ENCODE measurements at places on chromosomes 5 and 9. TPM values are rescaled to one million over a fixed set of nuclear protein-coding genes. Genes with fewer than 3 reads are reported as not detected.

GARIN3 gene
- total RNA-seq: not detected

SH2D3C gene
- 42.8 TPM for total RNA-seq

CDHR2 gene
- total RNA-seq: 4.8 TPM

SH3RF2 gene
- total RNA-seq: not detected

PIP5K1B gene
- 1.2 TPM for total RNA-seq

PCDHGC4 gene
- not detected for total RNA-seq

APBA1 gene
- 0.49 TPM for total RNA-seq

PRPF4 gene
- total RNA-seq: 16.6 TPM

VLDLR gene
- 0.16 TPM for total RNA-seq

GFPT2 gene
- total RNA-seq: 0.52 TPM

BARX1 gene
- total RNA-seq: not detected

ACOT12 gene
- total RNA-seq: not detected

CPLANE1 gene
- 10.0 TPM for total RNA-seq

DNA sequence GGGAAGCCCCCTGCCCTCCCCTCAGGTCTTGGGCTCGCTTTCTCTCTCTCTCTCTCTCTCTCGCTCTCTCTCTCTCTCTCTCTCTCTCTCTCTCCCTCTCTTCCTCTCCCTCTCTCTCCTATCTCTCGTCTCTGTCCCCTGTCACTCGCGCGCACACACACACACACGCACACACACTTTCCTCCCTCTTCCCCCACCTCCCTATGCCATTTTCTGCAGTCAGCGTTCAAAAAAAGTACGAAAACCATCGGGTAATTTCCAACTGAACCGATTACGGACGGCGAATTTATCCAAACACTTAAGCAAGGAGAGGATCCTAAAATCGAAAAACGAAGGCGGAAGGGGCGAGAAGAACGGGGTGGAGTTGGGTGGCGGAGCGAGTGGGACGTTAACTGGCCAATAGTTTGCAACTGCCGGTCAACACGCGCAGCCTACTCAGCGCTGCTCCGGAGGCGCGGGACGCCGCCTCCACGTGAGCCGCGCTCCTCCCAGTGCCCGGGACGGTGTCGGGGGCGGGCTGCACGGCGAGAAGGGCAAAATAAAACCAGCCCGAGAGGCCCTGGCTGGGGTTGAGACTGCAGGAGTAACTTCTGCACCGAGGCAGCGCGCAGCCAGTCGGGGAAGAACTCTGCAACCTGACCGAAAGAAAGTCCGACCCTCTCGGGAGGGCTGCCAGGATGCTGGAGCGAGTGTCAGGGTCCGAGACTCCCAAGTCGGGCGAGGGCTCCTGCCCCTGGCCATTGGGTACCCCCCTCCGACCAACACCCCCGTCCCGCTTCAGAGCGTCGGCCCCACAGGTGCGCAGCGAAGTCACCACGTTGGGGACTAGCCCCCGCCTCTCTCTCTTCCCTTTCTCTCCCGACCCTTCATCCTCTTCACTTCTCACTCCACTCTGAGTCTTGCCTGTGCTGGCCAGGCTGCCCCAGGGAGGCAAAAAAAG is 24.9 kb upstream of the ELAVL2 start:
- H3K27me3 ChIP-seq: peaks cover 35% of the 10 kb centered on the region
- DNase-seq: no peak
- peaks cover 7% of the 10 kb centered on the region for H3K36me3 ChIP-seq
- no peaks in the 10 kb centered on the region for H3K4me1 ChIP-seq
- no peak overlapping the region for H3K27ac ChIP-seq
- no peak overlapping the region for H3K4me3 ChIP-seq

DNA sequence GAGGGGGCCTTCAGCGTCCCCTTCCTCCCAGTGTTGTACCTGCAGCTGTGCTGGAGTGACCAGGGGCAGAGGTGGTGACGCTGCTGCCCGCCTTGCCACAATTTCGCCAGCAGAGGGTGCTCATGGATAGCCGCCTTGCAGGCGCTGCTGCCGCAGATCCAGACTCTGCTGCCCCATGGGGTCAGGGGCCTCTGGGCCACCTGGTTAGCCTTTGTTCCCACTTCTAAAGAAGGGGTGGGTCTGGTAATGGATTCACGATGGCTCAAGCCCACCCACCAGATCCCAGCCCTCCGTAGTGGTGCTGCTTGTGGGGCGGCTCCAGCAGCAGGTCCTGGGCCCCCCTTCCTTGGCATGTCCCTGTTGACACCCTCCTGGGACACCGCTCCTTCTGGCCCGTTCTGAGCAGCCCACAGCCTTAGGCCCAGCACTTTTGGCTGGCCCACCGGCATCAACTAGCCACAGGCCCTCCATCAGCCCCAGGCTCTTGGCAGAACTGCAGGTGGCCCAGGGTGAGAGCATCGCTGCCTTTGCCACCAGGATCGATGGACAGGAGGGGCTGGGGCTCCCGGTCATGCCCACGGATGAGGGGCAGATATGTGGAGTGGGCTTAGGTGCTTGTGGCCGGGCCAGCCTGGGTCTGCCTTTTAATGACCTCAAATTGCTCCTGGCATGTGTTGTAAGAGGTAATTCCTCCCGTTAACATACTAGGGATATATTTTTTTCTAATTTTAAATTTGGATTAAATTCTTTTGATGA is 57.2 kb downstream of the COL5A1 start:
- H3K4me3 ChIP-seq: no peak overlapping the region
- H3K4me1 ChIP-seq: no peaks in the 10 kb centered on the region
- H3K36me3 ChIP-seq: no peaks in the 10 kb centered on the region
- H3K27me3 ChIP-seq: peaks cover 4% of the 10 kb centered on the region

- no peaks in the 10 kb centered on the region for H3K4me1 ChIP-seq
- H3K36me3 ChIP-seq: no peaks in the 10 kb centered on the region
- peaks cover 20% of the 10 kb centered on the region for H3K27me3 ChIP-seq
These were observed 19.7 kb upstream of the GAS1 start for GRCh38 chr9:86966852-86967511.

DNA sequence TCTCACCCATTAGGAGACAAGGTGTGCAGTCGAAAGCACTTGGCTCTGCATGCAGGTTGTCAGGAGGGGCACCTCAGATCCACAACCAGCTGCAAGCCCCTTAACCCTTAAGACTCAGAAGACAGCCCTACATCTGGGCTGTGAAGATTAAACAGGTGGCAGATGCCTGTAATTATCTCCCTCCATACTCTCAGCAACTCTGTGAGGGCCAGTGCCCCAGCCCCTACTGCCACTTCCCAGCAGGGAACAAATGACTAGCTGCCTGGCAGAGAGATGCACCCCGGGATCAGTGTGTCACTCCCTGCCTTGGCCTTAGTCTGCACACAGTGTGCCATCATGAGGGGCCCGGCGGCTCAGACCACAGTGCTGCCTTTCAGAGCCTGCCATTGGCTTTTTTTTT is 42.0 kb downstream of the CRB2 start:
- peaks cover 2% of the 10 kb centered on the region for H3K4me1 ChIP-seq
- H3K36me3 ChIP-seq: peaks cover 5% of the 10 kb centered on the region
- no peak for DNase-seq
- H3K27ac ChIP-seq: no peak overlapping the region
- no peaks in the 10 kb centered on the region for H3K27me3 ChIP-seq

GRCh38 chr5:31235381-31235780 is 41.9 kb downstream of the CDH6 start:
- no peak overlapping the region for H3K4me3 ChIP-seq
- H3K36me3 ChIP-seq: no peaks in the 10 kb centered on the region
- H3K27me3 ChIP-seq: no peaks in the 10 kb centered on the region
- no peaks in the 10 kb centered on the region for H3K4me1 ChIP-seq

GRCh38 chr9:21516796-21517195 is 34.7 kb upstream of the IFNE start:
- no peak overlapping the region for H3K4me3 ChIP-seq
- H3K4me1 ChIP-seq: no peaks in the 10 kb centered on the region
- H3K27ac ChIP-seq: no peak overlapping the region
- H3K27me3 ChIP-seq: peaks cover 2% of the 10 kb centered on the region
- no peak for DNase-seq
- peaks cover 2% of the 10 kb centered on the region for H3K36me3 ChIP-seq

GRCh38 chr9:30579810-30580209 is 1804.6 kb upstream of the ACO1 start:
- H3K27me3 ChIP-seq: no peaks in the 10 kb centered on the region
- no peak for DNase-seq
- H3K27ac ChIP-seq: no peak overlapping the region
- no peaks in the 10 kb centered on the region for H3K4me1 ChIP-seq

- DNase-seq: no peak
- no peak overlapping the region for H3K27ac ChIP-seq
- H3K27me3 ChIP-seq: peaks cover 44% of the 10 kb centered on the region
- H3K4me3 ChIP-seq: no peak overlapping the region
- no peaks in the 10 kb centered on the region for H3K4me1 ChIP-seq
These were observed 37.0 kb downstream of the NKX2-5 start for GRCh38 chr5:173198049-173198448.

- H3K27ac ChIP-seq: no peak overlapping the region
- no peaks in the 10 kb centered on the region for H3K36me3 ChIP-seq
These were observed 89.0 kb downstream of the FRMD3 start for GRCh38 chr9:83449166-83449565.

GRCh38 chr5:145661737-145662485 is 173.2 kb downstream of the PRELID2 start:
- no peak for DNase-seq
- H3K36me3 ChIP-seq: no peaks in the 10 kb centered on the region
- no peaks in the 10 kb centered on the region for H3K4me1 ChIP-seq
- no peak overlapping the region for H3K4me3 ChIP-seq

DNA sequence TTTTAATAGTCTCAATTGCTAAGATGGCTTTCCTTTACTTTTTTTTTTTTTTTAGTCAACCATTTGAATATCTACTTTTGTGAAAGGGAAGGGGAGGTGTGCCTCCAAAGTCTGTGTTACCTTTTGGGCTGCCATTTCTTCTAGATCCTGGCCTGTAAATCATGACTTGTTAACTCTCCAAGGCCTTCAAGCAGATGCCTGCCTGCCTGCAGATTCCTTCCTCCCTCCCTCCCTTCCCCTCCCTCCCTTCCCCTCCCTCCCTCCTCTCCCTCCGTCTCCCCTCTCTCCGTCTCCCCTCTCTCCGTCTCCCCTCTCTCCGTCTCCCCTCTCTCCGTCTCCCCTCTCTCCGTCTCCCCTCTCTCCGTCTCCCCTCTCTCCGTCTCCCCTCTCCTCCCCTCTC is 73.1 kb downstream of the COMMD10 start:
- H3K27me3 ChIP-seq: no peaks in the 10 kb centered on the region
- H3K4me3 ChIP-seq: no peak overlapping the region
- no peak overlapping the region for H3K27ac ChIP-seq
- peaks cover 36% of the 10 kb centered on the region for H3K4me1 ChIP-seq
- no peak for DNase-seq
- peaks cover 21% of the 10 kb centered on the region for H3K36me3 ChIP-seq

GRCh38 chr5:110354915-110355644 is 371.4 kb downstream of the TMEM232 start:
- no peak overlapping the region for H3K4me3 ChIP-seq
- no peak for DNase-seq
- no peaks in the 10 kb centered on the region for H3K36me3 ChIP-seq
- H3K4me1 ChIP-seq: no peaks in the 10 kb centered on the region
- H3K27ac ChIP-seq: no peak overlapping the region
- H3K27me3 ChIP-seq: no peaks in the 10 kb centered on the region

GRCh38 chr5:169653091-169653490 is 16.0 kb downstream of the DOCK2 start:
- DNase-seq: no peak
- H3K27me3 ChIP-seq: no peaks in the 10 kb centered on the region
- no peaks in the 10 kb centered on the region for H3K36me3 ChIP-seq

GRCh38 chr5:55102348-55102747 is at the start of gene GZMA:
TSS of gene GZMA (plus strand) at chr5:55102646. CDS start at chr5:55102683, 37 bp downstream.
- peak within 1 kb of the TSS; percentile 90 for H3K27ac ChIP-seq
- peak within 1 kb of the TSS; percentile 92 for H3K4me3 ChIP-seq
- no peaks in the 10 kb centered on the region for H3K27me3 ChIP-seq
- H3K4me1 ChIP-seq: peaks cover 82% of the 10 kb centered on the region
- no peaks in the 10 kb centered on the region for H3K36me3 ChIP-seq

- no peak overlapping the region for H3K4me3 ChIP-seq
- H3K27ac ChIP-seq: peak overlapping the region; percentile 41
- no peaks in the 10 kb centered on the region for H3K27me3 ChIP-seq
- H3K36me3 ChIP-seq: peaks cover 12% of the 10 kb centered on the region
These were observed 89.2 kb downstream of the MVB12B start for GRCh38 chr9:126415741-126416370.

DNA sequence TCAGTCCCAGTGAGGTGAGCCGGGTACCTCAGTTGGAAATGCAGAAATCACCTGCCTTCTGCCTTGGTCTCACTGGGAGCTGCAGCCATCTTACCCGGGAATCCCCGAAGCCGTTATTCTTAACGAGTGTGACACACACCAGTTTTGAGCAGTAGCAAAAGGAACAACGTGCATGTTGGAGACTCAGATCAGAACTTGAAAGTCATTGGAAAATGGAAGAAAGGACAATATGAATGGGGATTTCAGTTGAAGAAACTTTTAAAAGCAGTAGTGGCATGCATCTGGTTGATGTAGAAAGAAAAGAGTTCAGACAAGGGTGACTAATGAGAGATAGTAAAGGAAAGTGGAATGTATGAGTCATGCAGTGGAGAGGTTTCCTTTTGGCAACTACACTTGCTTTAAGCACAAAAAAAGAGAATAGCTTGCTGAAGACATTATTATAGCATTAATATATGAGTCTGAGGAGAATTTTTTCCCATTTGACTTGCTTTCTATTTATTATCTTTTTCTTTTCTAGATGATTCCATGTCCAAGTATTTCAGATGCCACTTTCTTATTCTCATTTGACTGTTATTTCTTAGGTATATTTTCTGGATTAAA is 44.4 kb upstream of the ANKDD1B start:
- no peak for DNase-seq
- H3K36me3 ChIP-seq: peaks cover 48% of the 10 kb centered on the region
- peak overlapping the region; percentile 60 for H3K27ac ChIP-seq
- H3K4me1 ChIP-seq: peaks cover 22% of the 10 kb centered on the region

GRCh38 chr9:133375116-133375723 is 640 bp downstream of the SURF4 start:
- DNase-seq: no peak
- peak overlapping the region; percentile 96 for H3K27ac ChIP-seq
- peaks cover 45% of the 10 kb centered on the region for H3K4me1 ChIP-seq
- no peaks in the 10 kb centered on the region for H3K27me3 ChIP-seq
- H3K4me3 ChIP-seq: peak overlapping the region; percentile 94
- peaks cover 12% of the 10 kb centered on the region for H3K36me3 ChIP-seq

DNA sequence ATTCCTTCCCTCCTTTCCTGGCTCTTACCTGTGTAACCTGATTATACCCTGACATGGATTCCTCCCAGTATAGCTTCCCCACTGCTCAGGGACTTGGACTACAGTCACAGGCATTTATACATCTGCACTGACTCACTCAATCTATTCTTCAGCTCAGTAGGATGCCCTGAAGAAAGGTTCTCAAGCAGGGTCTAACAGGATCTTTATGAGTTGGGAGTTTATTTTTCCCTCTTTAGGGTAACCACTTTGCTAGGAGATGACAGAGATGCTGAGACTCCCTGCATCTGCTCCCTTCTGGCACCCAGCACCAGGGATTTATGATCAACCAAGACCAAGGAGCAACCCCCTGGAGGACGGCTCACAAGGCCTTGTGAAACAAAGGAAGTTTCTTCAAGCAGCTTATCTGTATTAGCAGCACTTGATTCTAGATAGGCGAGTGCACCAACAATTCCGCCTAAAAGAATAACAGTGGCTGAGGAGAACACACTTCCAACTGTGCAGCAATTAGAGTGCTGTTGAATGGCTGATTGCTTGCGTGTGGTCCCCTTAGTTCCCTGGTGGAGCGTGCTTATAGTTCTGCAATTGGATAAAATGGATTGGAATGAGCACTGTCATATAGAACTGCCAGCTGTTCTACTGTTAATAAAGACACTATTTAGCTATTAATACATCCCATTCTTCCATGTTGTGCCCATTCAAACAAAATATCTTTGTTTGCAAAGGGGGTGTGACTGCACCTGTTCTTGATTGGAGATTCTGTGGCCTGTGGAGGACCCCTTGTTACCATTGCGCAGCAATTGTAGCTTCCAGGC is 482.6 kb downstream of the ZNF608 start:
- no peaks in the 10 kb centered on the region for H3K27me3 ChIP-seq
- H3K36me3 ChIP-seq: no peaks in the 10 kb centered on the region
- no peak overlapping the region for H3K27ac ChIP-seq
- H3K4me1 ChIP-seq: no peaks in the 10 kb centered on the region
